Karpas-422 (cell line): ENCODE measurements at places on chromosomes 5 and 9.

GRCh38 chr9:134888603-134889190 lies 8.1 kb downstream of the FCN2 start:
- no peaks in the 10 kb centered on the region for H3K36me3 ChIP-seq
- no peaks in the 10 kb centered on the region for H3K4me1 ChIP-seq
- H3K4me3 ChIP-seq = no peak overlapping the region
- no peak overlapping the region for H3K27ac ChIP-seq
- no peak for DNase-seq
- H3K27me3 ChIP-seq = no peaks in the 10 kb centered on the region

GRCh38 chr5:181098762-181099601 lies 32.0 kb downstream of the OR2V1 start:
- H3K27me3 ChIP-seq = no peaks in the 10 kb centered on the region
- no peak overlapping the region for H3K27ac ChIP-seq
- H3K4me3 ChIP-seq = no peak overlapping the region

DNA sequence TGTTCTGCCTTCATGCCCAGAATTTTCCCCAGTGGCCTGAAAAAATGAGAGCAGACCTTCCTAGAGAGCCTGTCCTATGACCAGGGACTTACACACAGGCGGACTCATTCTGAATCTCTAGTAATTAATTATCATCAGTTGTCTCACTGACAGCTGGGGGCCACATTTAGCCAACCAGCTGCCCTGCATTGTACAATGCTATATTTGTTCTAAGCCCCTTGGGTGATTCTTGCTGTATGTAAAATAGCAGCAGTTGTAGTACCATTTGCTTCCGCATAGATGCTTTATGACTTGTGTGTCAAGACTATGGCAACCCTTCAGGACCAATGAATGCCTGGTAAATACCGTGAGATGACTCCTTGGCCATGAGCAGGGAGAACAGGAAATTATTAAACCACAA lies 415.4 kb upstream of the SEMA6A start:
- H3K27ac ChIP-seq = no peak overlapping the region
- H3K4me1 ChIP-seq = peaks cover 19% of the 10 kb centered on the region
- no peaks in the 10 kb centered on the region for H3K36me3 ChIP-seq
- DNase-seq = peak; percentile 89
- H3K4me3 ChIP-seq = no peak overlapping the region
- no peaks in the 10 kb centered on the region for H3K27me3 ChIP-seq

DNA sequence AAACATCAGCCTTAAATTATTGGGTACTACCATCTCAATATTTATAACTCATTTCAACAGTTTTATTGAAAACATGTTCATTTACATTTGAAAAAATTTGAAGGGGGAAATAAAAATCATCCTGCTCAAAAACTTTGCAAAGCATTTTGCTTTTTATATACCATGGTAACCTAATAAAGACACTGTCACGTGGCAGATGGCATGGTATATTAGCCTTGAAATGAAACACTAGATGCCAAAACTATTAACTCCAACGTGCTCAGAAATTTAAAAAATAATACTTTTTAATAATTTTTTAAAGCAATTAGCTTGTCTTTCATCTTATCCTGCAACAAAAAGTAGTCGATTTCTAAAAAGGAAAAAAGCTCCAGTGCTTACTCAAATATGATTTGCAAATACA lies 88.6 kb upstream of the NFIB start:
- H3K27me3 ChIP-seq = no peaks in the 10 kb centered on the region
- no peak overlapping the region for H3K27ac ChIP-seq
- peaks cover 36% of the 10 kb centered on the region for H3K4me1 ChIP-seq
- DNase-seq = peak; percentile 56
- no peaks in the 10 kb centered on the region for H3K36me3 ChIP-seq
- H3K4me3 ChIP-seq = no peak overlapping the region

- H3K4me1 ChIP-seq = peaks cover 85% of the 10 kb centered on the region
- H3K4me3 ChIP-seq = peak overlapping the region; percentile 15; the same call in 1 of the 2 replicates
- DNase-seq = no peak
These were observed 5.3 kb downstream of the ERAP2 start for GRCh38 chr5:96881511-96882115.

DNA sequence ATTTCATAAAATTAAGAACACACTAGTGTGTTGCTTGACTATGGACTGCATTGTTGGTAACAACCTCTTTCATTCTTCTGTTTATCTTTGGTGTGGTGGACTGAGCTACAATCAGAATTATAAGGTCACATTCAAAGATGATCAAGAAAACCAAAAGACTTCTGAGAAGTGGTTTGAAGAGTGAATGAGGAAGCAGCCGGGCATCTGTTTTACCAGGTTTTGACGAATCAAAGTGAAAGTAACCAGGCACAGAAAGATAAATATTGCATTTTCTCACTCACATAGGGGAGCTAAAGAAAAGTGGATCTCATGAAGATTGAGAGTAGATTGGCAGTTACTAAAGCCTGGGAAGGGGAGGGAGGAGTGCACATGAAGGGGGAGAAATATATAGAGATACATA lies 589.1 kb downstream of the ZNF608 start:
- peak; percentile 52 for DNase-seq
- no peaks in the 10 kb centered on the region for H3K27me3 ChIP-seq

- no peaks in the 10 kb centered on the region for H3K4me1 ChIP-seq
- H3K4me3 ChIP-seq = no peak overlapping the region
- DNase-seq = no peak
- no peak overlapping the region for H3K27ac ChIP-seq
- no peaks in the 10 kb centered on the region for H3K36me3 ChIP-seq
These were observed 171.4 kb upstream of the SGCD start for GRCh38 chr5:156155598-156155997.

- H3K36me3 ChIP-seq = no peaks in the 10 kb centered on the region
- no peak for DNase-seq
- no peaks in the 10 kb centered on the region for H3K27me3 ChIP-seq
- no peaks in the 10 kb centered on the region for H3K4me1 ChIP-seq
These were observed 52.3 kb upstream of the CNTLN start for GRCh38 chr9:17082343-17083064.

- no peak for DNase-seq
- H3K27me3 ChIP-seq = no peaks in the 10 kb centered on the region
- no peak overlapping the region for H3K4me3 ChIP-seq
- H3K4me1 ChIP-seq = peaks cover 21% of the 10 kb centered on the region
- no peaks in the 10 kb centered on the region for H3K36me3 ChIP-seq
These were observed 159.9 kb downstream of the TMEM38B start for GRCh38 chr9:105854026-105854782.

DNA sequence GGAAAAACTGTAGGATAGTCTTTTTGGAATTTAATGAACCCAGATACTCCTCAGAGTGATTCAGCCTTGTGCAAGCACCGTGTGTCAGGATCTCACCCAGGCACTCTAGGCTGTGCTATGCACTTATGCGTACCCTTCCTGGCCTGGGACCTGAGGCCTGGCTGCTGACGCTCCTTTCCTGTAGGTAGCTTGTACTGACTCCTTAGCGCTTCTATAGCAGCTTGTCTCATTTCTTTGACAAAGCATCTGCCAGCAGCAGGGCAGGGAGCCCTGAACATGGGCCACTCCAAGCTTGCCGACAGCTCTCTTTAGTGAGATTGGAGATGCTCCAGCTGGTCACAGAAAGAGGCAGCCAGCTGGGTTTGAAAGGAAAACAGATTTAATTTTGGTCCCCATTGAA lies 147.3 kb downstream of the SGCD start:
- no peaks in the 10 kb centered on the region for H3K27me3 ChIP-seq
- no peaks in the 10 kb centered on the region for H3K36me3 ChIP-seq
- H3K27ac ChIP-seq = no peak overlapping the region
- H3K4me1 ChIP-seq = no peaks in the 10 kb centered on the region

DNA sequence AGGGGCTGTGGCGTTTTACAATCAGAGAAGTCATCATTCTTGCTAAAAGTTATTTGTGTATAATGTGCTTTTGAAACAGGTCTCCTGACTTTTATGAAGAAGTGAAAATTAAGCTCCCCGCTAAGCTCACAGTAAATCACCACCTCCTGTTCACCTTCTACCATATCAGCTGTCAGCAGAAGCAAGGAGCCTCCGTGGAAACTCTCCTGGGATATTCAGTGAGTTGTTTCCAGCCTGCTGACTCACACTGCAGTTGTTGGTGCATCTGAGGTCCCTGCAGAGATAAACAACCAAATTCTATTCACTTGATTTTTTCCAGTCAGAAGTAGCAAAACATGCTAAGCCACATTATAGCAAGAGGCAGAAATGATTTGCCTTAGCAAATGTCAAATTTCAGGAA lies 156.7 kb downstream of the DOCK8 start:
- no peaks in the 10 kb centered on the region for H3K27me3 ChIP-seq
- no peaks in the 10 kb centered on the region for H3K4me1 ChIP-seq
- H3K27ac ChIP-seq = no peak overlapping the region
- DNase-seq = no peak
- no peak overlapping the region for H3K4me3 ChIP-seq

- no peaks in the 10 kb centered on the region for H3K27me3 ChIP-seq
- no peak overlapping the region for H3K27ac ChIP-seq
- no peaks in the 10 kb centered on the region for H3K36me3 ChIP-seq
- H3K4me3 ChIP-seq = no peak overlapping the region
- no peak for DNase-seq
- H3K4me1 ChIP-seq = no peaks in the 10 kb centered on the region
These were observed 52.6 kb downstream of the SH3RF2 start for GRCh38 chr5:145988993-145989392.

DNA sequence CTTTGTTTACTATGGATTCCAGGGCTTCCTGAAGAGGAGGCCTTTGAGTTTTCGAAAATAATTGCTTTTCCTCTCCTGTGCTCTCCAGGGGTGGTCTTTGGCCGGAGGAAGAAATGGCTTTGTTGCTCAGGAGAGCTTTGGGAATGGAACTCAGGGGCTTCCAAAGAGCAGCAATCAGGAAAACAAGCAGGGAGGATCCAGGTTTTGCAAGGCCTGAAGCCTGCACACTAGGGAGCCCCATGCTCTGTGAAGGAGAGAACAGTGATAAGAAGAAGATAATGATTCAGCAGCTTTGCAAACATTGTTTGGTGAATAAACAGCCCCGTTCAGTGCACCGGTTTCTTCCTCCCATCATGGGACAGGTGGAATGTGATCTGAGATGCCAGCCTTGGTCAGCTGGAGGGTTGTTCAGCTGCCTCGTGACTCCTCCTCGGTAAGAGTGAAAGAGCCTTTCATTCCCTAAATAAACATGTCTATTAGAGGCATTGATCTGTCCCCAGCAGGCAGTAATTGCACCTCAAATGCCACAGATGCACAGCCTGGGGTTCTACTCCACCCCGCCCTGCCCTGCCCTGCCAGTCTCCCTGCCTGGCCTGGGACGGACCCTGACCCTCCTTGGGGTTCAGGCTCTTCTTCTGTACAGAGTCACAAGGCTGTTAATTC lies 11.5 kb upstream of the ALDH1B1 start:
- peaks cover 7% of the 10 kb centered on the region for H3K4me1 ChIP-seq
- no peaks in the 10 kb centered on the region for H3K36me3 ChIP-seq
- no peak overlapping the region for H3K4me3 ChIP-seq
- H3K27me3 ChIP-seq = no peaks in the 10 kb centered on the region

DNA sequence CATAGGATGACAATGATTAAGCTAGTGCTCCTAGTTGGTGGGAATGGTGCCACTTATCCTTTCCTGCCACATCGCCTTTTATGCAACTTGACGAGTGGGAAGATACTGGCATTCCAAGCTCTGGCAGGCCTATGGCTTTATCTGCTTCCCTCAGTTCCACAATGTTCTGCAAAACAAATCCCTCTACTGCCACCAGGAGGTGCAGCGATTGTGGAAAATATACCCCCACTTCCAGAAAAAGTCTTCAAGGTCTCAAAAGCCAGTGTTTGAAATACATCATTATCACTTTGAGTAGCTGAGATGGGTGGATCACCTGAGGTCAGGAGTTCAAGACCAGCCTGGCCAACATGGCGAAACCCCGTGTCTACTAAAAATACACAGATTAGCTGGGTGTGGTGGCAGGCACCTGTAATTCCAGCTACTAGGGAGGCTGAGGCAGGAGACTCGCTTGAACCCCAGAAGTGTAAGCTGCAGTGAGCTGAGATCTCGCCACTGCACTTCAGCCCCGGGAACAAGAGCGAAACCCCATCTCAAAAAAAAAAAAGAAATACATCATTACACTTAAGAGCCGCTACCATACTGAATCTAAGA lies 3.4 kb downstream of the CLINT1 start:
- H3K4me3 ChIP-seq = no peak overlapping the region
- DNase-seq = peak; percentile 48
- no peak overlapping the region for H3K27ac ChIP-seq
- H3K36me3 ChIP-seq = no peaks in the 10 kb centered on the region; the same call in 1 of the 2 replicates
- no peaks in the 10 kb centered on the region for H3K27me3 ChIP-seq
- H3K4me1 ChIP-seq = peaks cover 24% of the 10 kb centered on the region

DNA sequence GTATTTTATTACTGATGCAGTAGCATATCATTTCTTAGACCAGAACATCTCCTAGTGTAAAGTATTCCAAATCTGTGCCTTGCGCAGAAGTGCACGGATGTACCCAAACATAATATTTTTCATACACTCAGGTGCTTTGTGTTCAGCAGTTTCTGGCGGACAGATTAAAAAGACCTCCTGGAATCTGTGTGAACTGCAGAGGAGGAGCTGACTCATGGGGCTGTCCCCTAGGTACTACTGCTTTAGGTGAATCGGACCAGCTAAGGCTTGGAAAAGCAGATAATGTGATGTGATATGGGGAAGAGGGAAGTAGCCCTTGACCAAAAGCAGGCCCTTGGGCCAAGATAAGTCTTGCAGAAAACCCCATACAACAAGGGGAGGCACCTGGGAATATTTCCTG lies 310.1 kb downstream of the PLK2 start:
- no peak for DNase-seq
- no peaks in the 10 kb centered on the region for H3K36me3 ChIP-seq
- H3K27me3 ChIP-seq = no peaks in the 10 kb centered on the region

DNA sequence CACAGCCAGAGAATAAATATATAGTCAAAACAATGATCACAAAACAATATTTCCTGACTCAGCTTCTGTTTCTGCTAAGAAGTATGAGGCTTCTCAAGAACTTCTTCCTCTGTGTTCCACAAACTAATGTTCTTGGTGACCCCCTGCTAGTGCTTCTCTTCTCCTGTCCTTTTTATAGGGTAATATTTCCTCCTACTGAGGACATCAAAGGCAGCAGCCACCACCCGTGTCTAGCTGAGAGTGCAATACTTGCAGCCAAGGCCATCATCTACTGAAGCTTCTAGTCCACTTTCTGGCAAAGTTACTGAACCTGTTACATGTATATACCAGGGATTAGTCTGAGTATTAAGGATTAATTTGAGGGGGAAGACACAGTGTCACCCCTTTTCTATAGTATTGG lies 83.7 kb upstream of the SLC12A2 start:
- H3K36me3 ChIP-seq = peaks cover 24% of the 10 kb centered on the region; the same call in 1 of the 2 replicates
- no peaks in the 10 kb centered on the region for H3K27me3 ChIP-seq
- DNase-seq = no peak
- H3K4me1 ChIP-seq = peaks cover 30% of the 10 kb centered on the region
- H3K4me3 ChIP-seq = no peak overlapping the region

GRCh38 chr9:5205071-5205470 lies 19.6 kb upstream of the INSL6 start:
- DNase-seq = no peak
- no peak overlapping the region for H3K4me3 ChIP-seq
- H3K27ac ChIP-seq = no peak overlapping the region
- H3K36me3 ChIP-seq = no peaks in the 10 kb centered on the region
- H3K4me1 ChIP-seq = no peaks in the 10 kb centered on the region

DNA sequence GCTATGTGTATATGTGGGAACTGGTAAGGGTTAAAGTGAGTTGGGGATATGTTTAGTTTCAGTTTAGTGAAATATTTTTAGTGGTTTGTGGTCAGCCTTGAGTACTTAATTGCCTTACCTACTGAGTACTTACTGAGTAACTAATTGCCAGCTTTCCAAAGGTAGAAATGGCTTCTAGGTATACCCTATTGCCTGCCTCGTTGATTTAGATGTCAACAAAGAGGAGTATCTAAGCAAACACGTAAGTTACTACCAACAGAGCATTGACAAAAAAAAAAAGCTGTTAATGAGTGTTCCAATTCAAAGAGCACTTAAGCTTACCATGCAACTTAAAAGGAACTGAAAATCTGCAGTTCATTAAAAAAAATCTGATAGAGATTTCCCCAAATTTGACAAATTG lies 8.8 kb downstream of the ATP10B start:
- no peaks in the 10 kb centered on the region; the same call in none of the 2 replicates for H3K4me1 ChIP-seq
- no peak overlapping the region for H3K27ac ChIP-seq
- DNase-seq = no peak
- H3K36me3 ChIP-seq = no peaks in the 10 kb centered on the region
- H3K4me3 ChIP-seq = no peak overlapping the region
